ENCODE measurements at places on chromosomes 3 and 15.

GRCh38 chr15:48601095-48601494 lies 44.4 kb downstream of the FBN1 start:
- DNase-seq: no peak

GRCh38 chr3:136749091-136749490 lies 3.1 kb downstream of the STAG1 start:
- no peak for DNase-seq

GRCh38 chr15:42385206-42385979 lies 26.1 kb downstream of the CAPN3 start:
- DNase-seq: no peak

DNA sequence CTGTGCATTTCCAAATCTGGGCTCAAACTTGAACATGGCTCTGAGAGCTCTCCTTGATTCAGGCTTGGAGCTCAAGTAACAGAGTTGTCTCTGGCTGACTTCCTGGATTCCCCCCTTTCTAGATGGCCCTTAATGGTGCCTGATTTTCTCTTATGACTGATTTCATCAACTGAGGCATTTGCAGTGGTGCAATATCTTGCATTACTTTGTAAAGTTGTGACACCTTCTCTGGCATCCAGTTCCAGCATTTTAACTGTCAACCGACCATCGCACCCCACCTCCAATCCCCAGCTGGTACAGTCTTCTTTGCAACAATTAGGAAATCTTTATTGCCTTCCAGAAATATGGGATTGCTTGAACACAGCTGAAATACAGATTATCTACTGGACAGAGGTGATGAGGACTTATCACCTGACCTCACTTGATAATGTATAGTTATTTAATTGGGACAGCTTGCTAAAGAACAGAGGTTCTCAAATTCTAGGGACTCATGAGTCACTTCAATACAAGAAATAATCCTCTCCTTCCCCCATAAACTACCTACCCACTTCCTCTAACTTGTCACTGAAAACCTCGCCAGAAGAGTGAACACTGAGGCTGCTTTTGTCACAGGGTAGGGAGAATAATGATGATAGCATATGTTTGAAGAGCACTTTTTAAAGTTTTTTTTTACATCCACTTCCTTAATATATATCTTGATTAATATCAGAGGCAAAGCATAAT lies 41.8 kb downstream of the FILIP1L start:
- DNase-seq: no peak

DNA sequence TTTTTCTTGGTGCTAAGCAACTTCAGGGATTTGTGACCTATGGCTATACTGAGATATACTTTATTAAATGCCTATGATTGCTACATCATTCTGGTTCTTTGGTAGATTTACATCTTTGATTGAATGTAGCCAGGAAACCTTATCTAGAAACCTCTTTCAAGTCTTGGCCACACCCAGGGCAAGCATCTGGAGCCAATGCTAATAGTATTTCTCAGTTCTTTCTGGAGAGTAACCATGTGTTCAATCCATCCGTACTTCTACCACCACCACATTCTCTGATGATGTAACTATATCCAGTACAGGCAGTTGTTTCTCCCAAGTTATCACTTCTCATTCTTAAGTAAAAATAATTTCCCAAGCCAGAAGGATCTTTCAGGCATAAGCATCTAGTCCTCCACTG lies 69.0 kb downstream of the NME9 start:
- DNase-seq: no peak

DNA sequence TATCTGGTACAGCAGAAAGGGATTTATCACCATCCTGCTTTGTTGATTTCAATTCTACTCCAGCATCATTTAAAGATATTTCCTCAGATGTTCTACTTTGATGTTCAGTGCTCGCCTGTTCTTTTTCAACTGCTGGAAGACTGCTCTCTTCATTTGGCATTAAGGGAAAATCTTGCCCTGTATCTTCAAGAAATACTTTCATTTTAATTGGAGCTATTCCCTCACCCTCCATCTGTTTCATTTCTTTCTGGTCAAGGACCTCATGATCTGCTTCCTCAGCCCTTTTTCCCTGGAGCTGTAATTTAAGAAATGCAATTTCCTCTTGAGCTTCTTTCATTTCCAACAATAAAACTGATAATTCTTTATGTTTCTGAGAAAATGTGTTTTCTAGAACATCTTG lies 37.8 kb upstream of the HCLS1 start:
- no peak for DNase-seq

- DNase-seq: no peak
These were observed 452.0 kb downstream of the GABRG3 start for GRCh38 chr15:27422997-27423396.

- no peak for DNase-seq
These were observed 322.8 kb downstream of the KCNH8 start for GRCh38 chr3:19471138-19471537.

GRCh38 chr3:37504583-37505357 lies 330.4 kb upstream of the LRRFIP2 start:
- DNase-seq: no peak

DNA sequence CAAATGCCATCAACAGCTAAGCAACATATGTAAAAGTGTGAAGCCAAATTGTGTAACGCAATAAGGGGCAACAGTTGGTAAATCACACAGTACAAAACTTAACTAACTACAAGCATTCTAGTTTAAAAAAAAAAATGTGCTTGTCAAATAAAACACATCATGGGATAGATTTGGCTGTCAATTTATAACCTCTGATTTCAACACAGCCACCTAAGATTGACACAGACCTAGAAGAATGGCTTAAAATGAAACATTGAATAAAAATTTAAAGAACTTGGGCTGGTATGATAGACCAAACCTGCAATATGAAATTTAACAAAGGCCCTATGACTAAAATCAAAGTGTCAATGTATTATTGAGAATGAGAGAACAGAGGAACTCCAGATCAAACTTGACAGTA lies 148.4 kb downstream of the NR1I2 start:
- no peak for DNase-seq

Measured in activated T-cell treated with anti-CD3 and anti-CD28 coated beads, Interleukin-2, amount 50 U/mL, for 1 hour (primary cell).